ENCODE measurements at places on chromosomes 1 and 21. TPM values are rescaled to one million over a fixed set of nuclear protein-coding genes. Genes with fewer than 3 reads are reported as not detected.

DNA sequence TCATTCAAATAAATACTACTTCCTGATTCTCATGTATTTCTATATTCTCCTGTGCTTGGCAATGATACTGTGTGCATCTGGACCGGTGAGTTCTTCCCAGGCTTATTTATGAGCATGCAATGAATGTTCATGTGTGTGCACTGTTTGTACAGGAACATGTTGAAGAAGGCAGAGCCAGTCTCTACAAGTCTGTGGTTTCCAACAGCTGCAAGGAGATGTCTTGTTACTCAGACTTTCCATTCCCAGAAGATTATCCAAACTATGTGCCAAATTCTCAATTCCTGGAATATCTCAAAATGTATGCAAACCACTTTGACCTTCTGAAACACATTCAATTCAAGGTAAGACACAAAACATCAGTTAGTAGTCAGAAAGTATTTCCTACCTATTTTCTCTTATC lies 19.1 kb downstream of the FMO1 start:
- H3K27me3 ChIP-seq = no peaks in the 10 kb centered on the region
- H3K4me3 ChIP-seq = no peak overlapping the region
- H3K4me1 ChIP-seq = peaks cover 13% of the 10 kb centered on the region
- peak; percentile 90 for DNase-seq

DNA sequence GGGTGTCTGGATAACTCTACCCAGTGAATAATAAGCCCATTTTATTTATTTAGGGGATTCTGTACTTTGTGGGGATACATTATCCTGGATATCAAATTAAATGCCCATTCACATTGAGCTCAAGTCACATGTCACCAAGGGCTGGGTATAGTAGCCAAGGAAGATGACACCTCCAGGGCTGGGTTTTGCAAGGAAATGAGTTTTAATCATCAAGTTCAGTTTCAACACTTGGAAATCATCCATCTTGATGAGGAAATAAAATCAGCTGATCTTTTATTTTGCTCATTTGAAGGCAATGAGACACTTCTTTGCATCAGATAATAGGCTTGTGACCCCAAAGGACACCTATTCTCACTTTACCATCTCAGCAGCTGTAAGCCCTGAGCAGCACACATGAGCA lies 80.0 kb upstream of the TNR start:
- H3K4me3 ChIP-seq = no peak overlapping the region
- H3K27me3 ChIP-seq = no peaks in the 10 kb centered on the region
- H3K36me3 ChIP-seq = no peaks in the 10 kb centered on the region
- H3K27ac ChIP-seq = no peak overlapping the region

GRCh38 chr1:56466538-56466937 lies 112.8 kb downstream of the PLPP3 start:
- no peaks in the 10 kb centered on the region for H3K27me3 ChIP-seq
- H3K36me3 ChIP-seq = no peaks in the 10 kb centered on the region
- no peak overlapping the region for H3K4me3 ChIP-seq
- no peak for DNase-seq
- no peak overlapping the region for H3K27ac ChIP-seq

GJA5 gene
- 12.9 TPM for total RNA-seq

LRIF1 gene
- total RNA-seq = 6.6 TPM

All from muscle of leg (tissue), 16 donors.